ENCODE measurements at places on chromosomes 16 and 17. TPM values are rescaled to one million over a fixed set of nuclear protein-coding genes. Genes with fewer than 3 reads are reported as not detected.
A peak's percentile ranks its signal among the peaks of the same experiment; 100 is the strongest.

DNA sequence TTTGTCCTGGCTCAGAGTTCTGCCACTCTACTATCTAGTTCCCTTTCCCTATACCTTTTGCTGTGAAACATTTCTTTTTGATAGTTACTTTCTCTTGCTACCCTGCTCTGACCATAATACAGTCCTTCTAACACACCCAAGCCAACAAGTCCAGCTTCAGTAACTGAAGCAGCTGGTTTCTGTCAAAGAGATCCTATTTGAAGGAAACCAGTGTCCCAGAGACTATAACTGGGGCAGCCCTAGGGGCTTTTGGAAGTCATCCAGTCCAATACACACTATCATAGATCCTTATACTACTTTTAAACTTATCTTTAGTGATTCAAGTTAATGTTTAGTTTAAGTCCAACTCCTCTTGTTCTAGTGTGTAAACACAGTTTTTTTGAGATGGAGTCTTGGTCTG, 17.3 kb upstream of the DHRS13 start:
- H3K27me3 ChIP-seq = no peaks in the 10 kb centered on the region
- DNase-seq = no peak
- H3K4me3 ChIP-seq = no peak overlapping the region
- H3K4me1 ChIP-seq = no peaks in the 10 kb centered on the region
- H3K27ac ChIP-seq = no peak overlapping the region
- H3K36me3 ChIP-seq = peaks cover 42% of the 10 kb centered on the region

DNA sequence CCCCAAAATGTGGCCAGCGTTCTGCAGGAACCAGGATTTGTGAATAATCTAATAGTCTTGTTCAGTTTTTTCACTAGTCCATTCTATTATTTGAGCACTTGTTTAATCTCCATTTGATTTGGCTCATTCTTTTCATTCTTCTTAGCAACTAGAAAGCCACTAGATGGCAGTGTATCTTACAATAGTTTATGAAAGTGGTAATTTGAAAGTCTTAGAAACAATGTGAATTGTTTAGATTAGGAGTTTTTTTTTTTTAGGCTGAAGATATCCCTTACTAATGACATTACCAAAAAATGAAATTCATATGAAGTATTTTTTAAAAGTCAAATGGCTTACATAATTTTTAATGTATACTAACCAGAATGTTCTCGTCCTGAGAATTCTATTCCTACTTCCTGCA, 6.7 kb downstream of the ERI2 start:
- H3K4me1 ChIP-seq = no peaks in the 10 kb centered on the region
- peaks cover 22% of the 10 kb centered on the region for H3K36me3 ChIP-seq
- H3K4me3 ChIP-seq = no peak overlapping the region
- no peak for DNase-seq
- no peak overlapping the region for H3K27ac ChIP-seq

DNA sequence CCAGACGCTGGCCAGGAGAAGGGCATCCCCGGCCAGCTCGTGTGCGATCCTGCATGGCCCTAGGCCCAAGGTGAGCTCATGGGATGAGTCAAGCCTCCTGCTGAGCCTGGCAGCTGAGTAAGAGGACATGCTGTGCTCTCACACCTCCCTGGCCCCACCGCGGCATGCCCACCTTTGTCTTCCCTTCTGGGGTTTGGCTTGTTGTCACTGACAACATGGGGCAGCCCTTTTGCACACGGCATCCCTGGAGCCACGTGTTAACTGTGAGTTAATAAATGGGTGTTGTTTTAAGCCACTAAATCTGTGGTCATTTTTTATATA, 8.9 kb upstream of the TNS4 start:
- H3K4me1 ChIP-seq = peaks cover 8% of the 10 kb centered on the region
- H3K27me3 ChIP-seq = no peaks in the 10 kb centered on the region
- DNase-seq = no peak
- H3K36me3 ChIP-seq = no peaks in the 10 kb centered on the region
- H3K27ac ChIP-seq = no peak overlapping the region

- no peak for DNase-seq
- peaks cover 5% of the 10 kb centered on the region for H3K4me1 ChIP-seq
- H3K27me3 ChIP-seq = no peaks in the 10 kb centered on the region
- no peak overlapping the region for H3K27ac ChIP-seq
- no peak overlapping the region for H3K4me3 ChIP-seq
Measured at GRCh38 chr17:46270032-46270431, 24.9 kb upstream of the LRRC37A start.

GRCh38 chr16:13902677-13903076, 17.3 kb upstream of the ERCC4 start:
- H3K36me3 ChIP-seq = no peaks in the 10 kb centered on the region
- no peak overlapping the region for H3K27ac ChIP-seq
- no peak overlapping the region for H3K4me3 ChIP-seq

DNA sequence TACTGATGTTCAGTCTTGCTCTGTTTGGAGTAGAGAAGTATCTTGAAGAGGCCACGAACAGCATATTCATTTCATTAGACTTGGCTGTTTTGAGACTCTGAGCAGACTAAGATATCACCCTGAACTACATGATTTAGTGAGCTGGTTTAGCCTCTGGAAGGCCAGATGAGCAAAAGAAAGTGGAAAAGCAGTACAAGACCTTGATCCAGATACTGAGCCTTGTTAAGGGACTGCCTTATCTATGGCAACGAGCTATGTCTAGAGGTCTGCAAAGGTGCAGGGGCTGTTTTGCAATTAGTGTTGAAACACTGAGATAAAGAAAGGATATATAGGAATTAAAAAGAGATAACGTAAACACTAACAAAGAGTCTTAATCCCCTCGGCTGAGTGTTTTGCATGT, 231.4 kb downstream of the IRX3 start:
- no peak for DNase-seq
- H3K27me3 ChIP-seq = no peaks in the 10 kb centered on the region
- no peak overlapping the region for H3K4me3 ChIP-seq
- H3K4me1 ChIP-seq = no peaks in the 10 kb centered on the region
- no peaks in the 10 kb centered on the region for H3K36me3 ChIP-seq

DNA sequence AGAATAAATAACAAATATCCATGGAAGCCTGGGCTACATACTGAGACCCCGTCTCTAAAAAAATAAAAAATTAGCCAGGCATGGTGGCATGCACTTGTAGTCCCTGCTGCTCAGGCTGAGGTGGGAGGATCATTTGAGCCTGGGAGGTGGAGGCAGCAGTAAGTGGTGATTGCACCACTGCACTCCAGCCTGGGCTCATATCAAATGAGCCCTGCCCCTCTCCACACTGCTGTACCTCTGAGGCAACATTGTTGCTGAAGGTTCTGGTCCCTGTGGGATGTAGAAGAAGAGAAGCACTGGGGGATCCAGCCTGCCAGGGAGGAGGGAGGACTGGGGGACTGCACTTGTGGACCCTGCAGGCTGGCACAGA, 11.4 kb upstream of the ARHGAP23 start:
- H3K27me3 ChIP-seq = no peaks in the 10 kb centered on the region
- H3K27ac ChIP-seq = peak overlapping the region; percentile 48
- DNase-seq = no peak
- H3K36me3 ChIP-seq = no peaks in the 10 kb centered on the region
- peaks cover 4% of the 10 kb centered on the region for H3K4me1 ChIP-seq

GRCh38 chr17:50686494-50687199, 21.1 kb downstream of the ANKRD40 start:
- peak overlapping the region; percentile 78 for H3K27ac ChIP-seq
- H3K36me3 ChIP-seq = no peaks in the 10 kb centered on the region

GRCh38 chr16:75320435-75320834, 69.0 kb upstream of the BCAR1 start:
- H3K27me3 ChIP-seq = no peaks in the 10 kb centered on the region
- no peak overlapping the region for H3K27ac ChIP-seq
- no peak overlapping the region for H3K4me3 ChIP-seq
- H3K36me3 ChIP-seq = no peaks in the 10 kb centered on the region
- H3K4me1 ChIP-seq = no peaks in the 10 kb centered on the region
- DNase-seq = no peak

TAT gene
- 0.49 TPM for total RNA-seq

GRAPL gene
- 0.31 TPM for total RNA-seq

All from Panc1 (cell line).